ENCODE measurements at places on chromosomes 1 and 21. TPM values are rescaled to one million over a fixed set of nuclear protein-coding genes. Genes with fewer than 3 reads are reported as not detected.

HAPLN2 gene
- total RNA-seq: not detected

NR5A2 gene
- 0.21 TPM for total RNA-seq

TAF5L gene
- 26.2 TPM for total RNA-seq

CRYAA gene
- not detected for total RNA-seq

GRCh38 chr1:21175670-21176581 lies 771 bp downstream of the EIF4G3 start:
- no peak for DNase-seq

- no peak for DNase-seq
These were observed 42.0 kb upstream of the LHX8 start for GRCh38 chr1:75092141-75092540.

SLC37A1 gene
- total RNA-seq: 34.8 TPM

TNFRSF9 gene
- total RNA-seq: 7.6 TPM

GRCh38 chr1:66013371-66013770 lies 220.7 kb downstream of the PDE4B start:
- no peak for DNase-seq
